Forelimb muscle (tissue), 1 donor: ENCODE measurements at places on chromosomes 6 and 20. TPM values are rescaled to one million over a fixed set of nuclear protein-coding genes. Genes with fewer than 3 reads are reported as not detected.

- DNase-seq = no peak
These were observed 37.5 kb upstream of the NOX3 start for GRCh38 chr6:155493026-155493693.

GRCh38 chr6:142844065-142844755, 100.8 kb downstream of the HIVEP2 start:
- DNase-seq = no peak

- DNase-seq = no peak
These were observed 11.1 kb upstream of the EXOC2 start for GRCh38 chr6:704046-704445.

Gene DZANK1
- 1.8 TPM for polyA plus RNA-seq

- no peak for DNase-seq
These were observed 9.8 kb upstream of the PI3 start for GRCh38 chr20:45164906-45165305.

DNA sequence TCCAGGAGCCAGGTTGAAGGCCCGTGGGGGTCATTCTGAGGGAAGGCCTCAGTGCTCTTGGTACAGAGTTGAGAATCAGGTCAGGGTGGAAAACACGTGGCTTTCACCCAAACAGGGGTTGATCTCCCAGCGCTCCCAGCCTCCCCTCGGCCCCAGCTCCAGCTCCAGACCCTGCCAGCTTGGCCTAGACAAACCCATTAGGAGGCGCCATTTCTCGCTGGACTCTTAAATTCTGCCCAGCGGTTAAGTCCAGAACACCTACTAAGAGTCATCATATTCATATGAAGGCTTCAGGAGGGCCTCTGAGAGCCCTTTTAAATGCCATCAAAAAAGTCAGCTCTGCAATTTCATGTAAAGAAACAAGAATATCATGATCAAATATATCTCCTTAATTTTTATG, 158.0 kb upstream of the RIN2 start:
- no peak for DNase-seq

DNA sequence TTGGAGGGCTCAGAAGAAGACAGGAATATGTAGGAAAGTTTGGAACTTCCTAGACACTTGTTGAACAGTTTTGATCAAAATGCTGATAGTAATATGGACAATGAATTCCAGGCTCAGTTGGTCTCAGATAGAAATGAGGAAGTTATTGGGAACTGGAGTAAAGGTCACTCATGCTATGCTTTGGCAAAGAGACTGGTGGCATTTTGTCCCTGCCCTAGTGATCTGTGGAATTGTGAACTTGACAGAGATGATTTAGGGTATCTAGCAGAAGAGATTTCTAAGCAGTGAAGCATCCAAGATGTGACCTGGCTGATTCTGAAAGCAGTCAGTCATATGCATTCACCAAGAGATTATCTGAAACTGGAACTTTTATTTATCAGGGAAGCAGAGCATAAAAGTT, 45.1 kb downstream of the FRK start:
- no peak for DNase-seq

DNA sequence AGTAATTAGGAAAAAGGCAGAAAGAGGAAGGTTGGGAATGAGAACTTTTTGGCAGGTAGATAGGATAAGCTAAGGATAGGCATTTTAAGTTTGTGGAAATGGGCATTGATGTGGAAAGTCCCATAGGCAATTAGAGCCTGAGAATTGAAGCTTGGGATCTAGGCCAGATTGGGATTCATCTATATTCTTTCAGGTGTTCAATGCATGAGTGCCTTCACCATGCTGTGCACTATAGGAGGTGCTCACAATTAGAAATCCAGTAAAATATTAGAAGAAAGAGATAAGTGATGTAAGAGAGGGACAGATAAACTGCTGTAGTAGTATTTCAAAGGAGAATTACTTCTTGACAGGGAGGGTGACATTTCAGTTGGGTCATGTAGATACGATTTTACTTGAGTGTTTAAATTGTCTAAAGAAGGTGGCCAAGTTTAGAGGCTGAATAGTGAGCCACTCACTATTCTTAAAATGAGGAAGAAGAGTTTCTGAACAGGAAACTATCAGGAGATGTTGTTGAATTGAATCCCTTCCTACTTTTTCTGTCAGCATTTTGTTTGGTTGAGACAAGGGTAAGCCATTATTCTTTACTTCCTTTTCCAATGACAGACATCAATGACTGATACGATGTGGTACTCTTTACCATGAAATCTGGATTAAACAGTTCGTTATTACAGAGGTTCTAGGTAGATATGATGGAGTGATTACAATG, 31.0 kb upstream of the CTAGE9 start:
- DNase-seq = no peak

Gene DEFB132
- polyA plus RNA-seq = not detected

- DNase-seq = no peak
These were observed 42.7 kb upstream of the ZNF831 start for GRCh38 chr20:59120919-59121318.

Gene EDN3
- 24.8 TPM for polyA plus RNA-seq

DNA sequence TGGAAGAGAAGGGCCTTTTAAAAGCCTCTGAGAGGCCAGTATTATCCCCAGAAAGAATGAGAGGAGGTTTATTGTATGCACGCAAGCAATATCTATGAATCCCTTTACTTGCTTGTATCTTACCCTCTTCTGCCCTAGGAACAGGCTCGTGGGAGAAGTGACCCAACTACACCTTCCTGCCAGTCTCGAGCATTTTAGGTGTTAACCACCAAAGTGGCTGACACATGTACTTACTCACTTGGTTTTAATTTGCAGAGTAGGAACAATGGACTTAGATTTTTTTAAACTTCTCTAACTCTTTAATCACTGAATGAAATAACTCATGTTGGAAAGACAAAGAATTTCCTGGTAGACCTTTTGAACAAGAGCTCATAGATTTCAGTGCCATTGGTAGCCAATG, 296.9 kb downstream of the PLCB1 start:
- DNase-seq = no peak

GRCh38 chr6:156885562-156885961, 108.4 kb downstream of the ARID1B start:
- DNase-seq = no peak

Gene COL9A3
- 6.1 TPM for polyA plus RNA-seq
